ENCODE measurements at places on chromosomes 6 and 20.

DNA sequence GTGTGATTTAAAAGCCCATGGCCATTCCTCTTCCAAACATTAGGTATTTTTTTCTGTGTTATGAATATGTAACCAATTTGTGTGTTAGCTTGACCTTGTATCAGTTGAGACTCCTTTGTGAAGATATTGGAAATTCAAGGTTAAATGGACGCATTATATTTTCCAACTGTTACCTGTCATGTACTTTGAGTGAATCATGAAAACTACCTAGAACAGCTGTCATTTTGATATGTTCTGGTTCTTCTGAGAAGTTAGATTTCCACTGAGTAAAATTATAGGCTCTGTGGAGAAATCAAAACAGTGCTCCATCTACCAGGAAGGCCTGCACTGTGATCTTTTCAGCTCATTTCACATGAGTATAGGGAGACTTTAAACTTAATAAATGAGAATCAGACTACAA is 470.0 kb downstream of the NKAIN2 start:
- DNase-seq, result no peak

GRCh38 chr6:23350752-23351453 is 775.1 kb upstream of the NRSN1 start:
- DNase-seq, result no peak

DNA sequence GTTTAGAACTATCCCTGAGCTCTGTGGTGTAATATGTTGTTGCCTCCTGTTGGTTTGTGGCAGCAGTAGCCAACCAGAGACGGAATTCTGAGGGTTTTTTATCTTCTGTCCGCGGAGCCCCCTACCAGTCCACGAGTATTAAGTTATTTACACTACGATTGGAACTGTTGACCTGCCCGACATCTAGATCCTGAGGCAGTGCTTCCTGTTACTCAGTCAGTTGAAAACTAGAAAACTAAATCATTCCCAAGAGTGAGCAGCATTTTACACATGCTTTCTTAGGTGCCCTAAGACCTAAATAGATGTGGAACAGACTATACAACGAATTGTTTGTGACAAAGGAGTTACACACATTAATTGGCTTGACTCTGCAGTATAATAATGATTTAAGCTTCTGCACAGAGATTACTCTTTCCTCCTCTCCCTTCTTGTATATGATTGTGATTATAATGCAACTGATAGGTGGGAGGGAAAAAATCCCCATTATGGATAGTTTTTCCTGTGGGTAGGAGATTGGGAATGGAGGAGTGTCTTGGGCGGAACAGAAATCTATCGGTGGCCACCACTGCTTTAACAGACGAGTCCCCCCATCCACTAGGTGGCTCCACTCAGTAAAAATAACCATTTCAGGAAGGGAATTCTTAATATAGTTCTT is 1.7 kb downstream of the LOC128125822 start:
- DNase-seq, result peak; percentile 17

DNA sequence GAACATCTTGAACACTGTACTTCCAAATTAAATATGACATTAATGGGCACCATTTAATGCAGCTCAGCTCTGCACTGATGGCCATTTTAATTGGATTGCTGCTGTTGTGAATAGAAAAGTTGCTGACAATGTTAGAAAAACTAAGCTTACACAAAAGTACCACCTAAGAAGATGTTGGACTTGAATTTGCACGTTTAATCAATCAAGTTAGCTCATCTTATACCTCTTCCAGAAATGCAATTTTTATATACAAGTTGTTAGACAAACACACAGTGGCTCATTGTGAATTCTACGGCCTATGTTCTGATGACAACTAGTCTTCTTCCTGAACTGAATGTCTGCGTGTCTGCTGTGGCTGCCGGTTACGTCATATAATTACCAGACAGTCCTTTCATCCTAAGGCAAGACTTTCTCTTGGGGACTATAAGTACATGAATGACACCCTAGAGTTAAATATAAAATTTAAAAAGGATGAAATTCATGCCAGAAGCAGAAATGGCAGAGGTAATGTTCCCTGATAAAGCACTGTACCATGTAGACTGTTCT is 330.2 kb downstream of the EPM2A start:
- DNase-seq, result no peak

GRCh38 chr20:57753332-57754164 is 43.7 kb upstream of the PMEPA1 start:
- DNase-seq, result no peak

GRCh38 chr6:89799756-89800155 is 19.8 kb downstream of the MDN1 start:
- no peak for DNase-seq

DNA sequence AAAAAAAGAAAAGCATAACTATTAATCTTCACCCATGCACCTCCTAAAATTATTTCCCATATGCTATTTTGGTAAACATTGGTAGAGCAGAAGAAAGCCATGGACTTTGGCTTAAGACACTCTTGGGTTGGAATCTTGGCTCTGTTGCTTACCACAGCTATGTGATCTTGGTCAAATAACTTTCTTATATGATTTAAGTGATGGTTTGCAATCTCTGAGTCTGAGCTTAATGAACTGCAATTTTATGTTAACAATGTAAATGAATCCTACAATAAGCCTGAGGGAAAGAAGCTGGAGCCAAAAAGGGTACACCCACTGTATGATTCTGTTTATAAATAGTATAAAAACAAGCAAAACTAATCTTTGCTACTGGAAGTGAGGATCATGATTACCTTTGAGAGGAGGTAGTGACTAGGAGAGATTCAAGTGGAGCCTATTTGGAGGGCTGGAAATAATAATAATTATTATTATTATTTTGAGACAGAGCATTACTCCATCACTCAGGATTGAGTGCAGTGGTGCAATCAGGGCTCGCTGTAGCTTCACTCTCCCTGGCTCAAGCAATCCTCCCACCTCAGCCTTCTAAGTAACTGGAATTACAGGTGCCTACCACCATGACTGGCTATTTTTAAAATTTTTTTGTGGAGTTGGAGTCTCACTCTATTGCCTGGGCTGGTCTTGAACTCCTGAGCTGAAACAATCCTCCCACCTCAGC is 34.5 kb downstream of the ABRACL start:
- no peak for DNase-seq

GRCh38 chr20:63700199-63701050 is 4.0 kb downstream of the TNFRSF6B start:
- DNase-seq, result no peak

DNA sequence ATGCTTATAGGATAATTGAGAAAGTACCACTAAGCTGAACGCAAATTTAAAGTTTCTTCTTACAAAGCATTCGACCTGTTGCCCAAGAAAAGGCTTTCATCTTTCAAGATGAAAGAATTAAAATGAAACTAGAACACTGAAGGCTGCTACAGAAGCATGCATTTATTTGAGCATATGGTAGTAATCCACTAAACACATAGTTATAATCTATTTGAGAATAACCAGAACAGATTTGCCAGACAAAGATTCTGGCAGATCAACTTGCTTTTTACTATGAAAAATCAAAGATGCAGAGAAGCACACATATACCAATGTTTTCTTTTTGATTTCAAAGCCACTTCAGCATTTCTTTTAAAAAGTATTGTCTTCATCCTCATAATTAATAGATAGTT is 412.2 kb downstream of the UTRN start:
- no peak for DNase-seq

GRCh38 chr6:100506651-100507050 is 41.9 kb upstream of the SIM1 start:
- DNase-seq, result no peak

GRCh38 chr20:3092611-3093379 is 8.3 kb upstream of the AVP start:
- no peak for DNase-seq

- DNase-seq, result no peak
Measured at GRCh38 chr6:151073146-151073545, 166.6 kb upstream of the AKAP12 start.

DNA sequence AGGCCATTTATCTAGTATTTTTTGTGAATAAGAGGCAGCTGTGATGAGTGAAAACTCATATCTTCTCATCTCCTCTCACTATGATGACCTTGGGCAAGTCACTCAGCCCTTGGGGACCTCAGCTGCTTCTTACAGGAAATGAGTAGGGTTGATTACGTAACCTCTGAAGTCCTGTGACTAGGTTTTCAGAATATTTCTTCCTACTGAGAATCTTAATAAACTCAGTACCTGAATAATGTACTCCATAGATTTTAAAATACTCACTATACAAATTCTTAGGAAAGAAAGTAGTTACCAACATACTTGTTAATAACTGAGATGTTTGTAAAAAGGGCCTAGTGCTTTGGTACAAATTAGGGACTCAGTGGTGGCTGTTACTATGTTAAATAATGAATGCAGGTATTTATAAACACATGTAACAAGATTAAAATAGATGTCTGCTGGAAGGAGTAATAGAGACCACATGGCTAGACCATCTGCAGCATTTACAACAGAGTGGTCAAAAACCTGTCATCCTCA is 60.9 kb downstream of the RPRD1B start:
- DNase-seq, result no peak

- DNase-seq, result no peak
Measured at GRCh38 chr20:37882961-37883712, 19.8 kb upstream of the VSTM2L start.

GRCh38 chr20:36880741-36881250 is 4.9 kb downstream of the TLDC2 start:
- no peak for DNase-seq

- DNase-seq, result no peak
Measured at GRCh38 chr6:116170358-116171057, 44.6 kb upstream of the COL10A1 start.

All from stimulated activated CD8-positive, alpha-beta memory T cell treated with anti-CD3 and anti-CD28 coated beads, Interleukin-7, amount 100 ng/mL, for 48 hours (primary cell).